Foreskin keratinocyte (primary cell): ENCODE measurements at places on chromosomes 12 and 14. TPM values are rescaled to one million over a fixed set of nuclear protein-coding genes. Genes with fewer than 3 reads are reported as not detected.

GRCh38 chr14:99077076-99077843 lies 194.7 kb downstream of the BCL11B start:
- no peak for DNase-seq

- no peak for DNase-seq
These were observed 126.5 kb upstream of the NTF3 start for GRCh38 chr12:5305425-5305824.

DNA sequence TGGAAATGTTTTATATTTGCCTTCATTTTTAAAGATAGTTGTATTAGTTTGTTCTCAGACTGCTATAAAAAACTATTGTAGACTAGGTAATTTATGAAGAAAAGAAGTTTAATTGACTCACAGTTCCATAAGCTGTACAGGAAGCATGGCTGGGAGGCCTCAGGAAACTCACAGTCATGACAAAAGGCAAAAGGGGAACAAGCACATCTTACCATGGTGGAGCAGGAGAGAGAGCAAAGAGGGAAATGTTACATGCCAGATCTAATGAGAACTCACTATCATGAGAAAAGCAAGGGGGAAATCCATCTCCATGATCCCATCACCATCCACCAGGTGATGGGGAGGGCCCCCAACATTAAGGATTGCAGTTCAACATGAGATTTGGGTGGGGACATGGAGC lies 35.5 kb upstream of the UNC79 start:
- DNase-seq, result no peak

- no peak for DNase-seq
These were observed 259.7 kb downstream of the DAD1 start for GRCh38 chr14:22329371-22329770.

GRCh38 chr12:104877103-104877705 lies 80.9 kb downstream of the SLC41A2 start:
- DNase-seq, result peak; percentile 34

DNA sequence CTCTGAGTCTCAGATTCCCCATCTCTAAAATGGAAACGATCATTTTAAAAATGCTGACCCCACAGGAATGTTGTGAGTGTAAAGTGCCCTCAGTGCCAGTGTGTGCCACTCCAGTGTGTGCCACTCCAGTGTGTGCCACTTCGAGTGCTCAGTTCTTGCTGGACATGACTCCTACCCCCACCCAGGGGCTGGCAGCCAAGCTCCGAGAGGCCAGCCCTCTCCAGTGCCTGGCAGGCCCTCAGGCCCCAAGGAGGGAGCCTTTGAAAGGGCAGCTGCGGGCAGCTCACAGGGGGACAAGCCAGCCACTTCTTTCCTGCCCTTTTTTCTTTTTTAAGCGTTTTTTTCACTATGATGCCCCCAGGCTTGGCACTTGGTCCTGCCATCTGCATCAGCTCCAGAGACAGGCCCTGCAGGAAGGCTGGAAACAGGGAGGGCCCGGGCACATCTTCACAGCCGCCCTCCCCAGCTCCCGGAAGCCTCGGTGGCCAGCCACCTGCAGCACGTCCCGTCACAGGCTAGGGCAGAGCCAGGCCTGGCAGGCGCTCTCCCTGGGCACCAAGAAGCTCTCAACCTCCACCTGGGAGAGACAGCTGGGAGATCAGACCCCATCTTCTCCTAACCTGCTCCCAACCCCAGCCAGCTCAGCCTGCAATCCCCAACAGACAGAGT lies 29.8 kb downstream of the NCOR2 start:
- DNase-seq, result no peak

GRCh38 chr12:52956987-52957386 lies 8.1 kb downstream of the KRT18 start:
- no peak for DNase-seq

GRCh38 chr14:29521526-29522137 lies 406.0 kb downstream of the PRKD1 start:
- peak; percentile 26 for DNase-seq

DNA sequence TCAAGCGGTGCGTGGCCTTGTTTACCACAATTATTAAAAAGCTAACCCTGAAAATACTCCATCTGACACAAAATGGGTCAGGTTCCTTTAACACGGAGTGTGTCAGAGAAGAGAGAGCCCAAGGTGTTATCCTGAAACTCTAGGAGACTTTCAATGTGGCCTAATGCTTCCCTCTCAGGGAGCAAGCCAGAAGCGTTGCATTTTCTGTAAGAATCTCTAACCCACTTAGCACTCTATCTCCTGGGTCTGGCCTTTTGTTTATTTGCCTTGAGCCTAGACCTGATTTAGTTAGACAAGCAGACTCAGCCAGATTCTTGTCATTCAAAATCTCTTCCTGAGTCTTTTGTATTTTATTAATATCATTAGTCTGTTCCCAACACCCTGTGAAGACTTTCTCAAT lies 184.0 kb upstream of the SYT1 start:
- DNase-seq, result no peak

DNA sequence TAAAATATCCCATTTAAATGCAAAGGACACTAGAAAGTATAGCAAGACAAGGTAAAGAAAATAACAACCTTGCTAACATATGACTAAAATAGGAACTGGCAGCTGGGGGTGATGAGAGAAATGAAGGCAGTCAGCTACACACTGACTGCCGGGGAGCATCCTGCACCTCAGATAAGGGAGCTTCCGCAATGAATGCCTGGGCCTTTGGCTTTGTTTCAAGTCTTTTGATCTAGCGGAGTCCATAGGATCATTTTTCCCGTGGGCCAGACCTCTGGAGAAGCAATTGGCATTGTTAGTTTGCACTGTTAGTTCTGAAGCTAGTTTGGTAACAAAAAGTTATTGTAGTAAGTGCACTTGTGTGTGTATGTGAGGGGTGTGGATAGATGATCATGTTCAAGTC lies 639.9 kb downstream of the DIO2 start:
- no peak for DNase-seq

GRCh38 chr12:5715021-5715420 lies 230.0 kb downstream of the ANO2 start:
- no peak for DNase-seq

DNA sequence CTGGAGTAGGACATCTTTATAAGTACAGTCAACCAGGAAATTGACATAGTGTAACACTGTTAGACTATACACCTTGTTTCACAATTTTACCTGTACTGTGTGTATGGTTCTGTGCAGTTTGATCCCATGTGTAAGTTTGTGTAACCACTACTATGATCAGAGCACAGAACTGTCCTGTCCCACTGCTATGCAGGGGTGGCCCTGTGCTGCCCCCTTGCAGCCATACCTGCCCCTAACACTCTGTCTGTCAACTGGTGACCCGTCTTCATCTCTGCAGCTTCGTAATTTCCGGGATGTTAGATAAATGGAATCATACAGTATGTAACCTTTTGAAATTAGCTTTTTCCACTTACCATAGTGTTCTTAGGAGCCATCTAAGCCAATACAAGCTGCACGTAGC lies 58.7 kb upstream of the RD3L start:
- no peak for DNase-seq

- no peak for DNase-seq
These were observed 13.3 kb downstream of the BRF1 start for GRCh38 chr14:105287249-105288102.

DNA sequence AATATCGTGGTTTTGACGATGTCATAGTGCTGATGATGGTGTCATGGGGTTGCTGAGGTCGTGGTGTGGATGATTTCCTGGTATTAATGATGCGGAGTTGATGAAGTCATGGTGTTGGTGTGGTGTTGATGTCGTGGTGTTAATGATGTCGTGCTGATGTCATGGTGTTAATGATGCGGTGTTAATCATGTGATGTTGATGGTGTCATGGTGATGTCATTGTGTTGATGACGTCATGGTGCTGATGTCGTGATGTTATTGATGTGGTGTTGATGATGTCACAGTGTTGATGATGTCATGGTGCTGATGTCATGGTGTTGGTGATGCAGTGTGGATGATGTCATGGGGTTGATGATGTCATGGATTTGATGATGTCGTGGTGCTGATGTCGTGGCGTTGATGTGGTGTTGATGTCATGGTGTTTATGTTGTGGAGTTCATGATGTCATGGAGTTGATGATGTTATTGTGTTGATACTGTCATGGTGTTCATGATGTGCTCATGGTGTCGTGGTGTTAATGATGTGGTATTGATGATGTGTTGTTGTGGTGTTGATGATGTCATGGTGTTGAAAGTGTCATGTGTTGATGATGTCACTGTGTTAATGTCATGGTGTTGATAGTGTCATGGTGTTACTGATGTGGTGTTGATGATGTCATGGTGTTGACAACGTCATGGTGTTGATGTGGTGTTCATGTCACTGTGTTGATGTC lies 48.5 kb upstream of the RIMBP2 start:
- DNase-seq, result peak; percentile 39

SLC8A3 gene
- 0.04 TPM in 1 of 2 replicates, not detected in the other for total RNA-seq

RNASE3 gene
- total RNA-seq, result not detected in 2 replicates

CATSPERB gene
- 0.18 and 0.34 TPM in 2 replicates for total RNA-seq

POTEM gene
- total RNA-seq, result not detected in 2 replicates
